ENCODE measurements at places on chromosomes 6 and 20.
A peak's percentile ranks its signal among the peaks of the same experiment; 100 is the strongest.

- peak; percentile 31 for DNase-seq
Observed at GRCh38 chr6:37653933-37654565, 43.6 kb downstream of the MDGA1 start.

GRCh38 chr6:149079911-149080491 is 237.5 kb upstream of the TAB2 start:
- no peak for DNase-seq

DNA sequence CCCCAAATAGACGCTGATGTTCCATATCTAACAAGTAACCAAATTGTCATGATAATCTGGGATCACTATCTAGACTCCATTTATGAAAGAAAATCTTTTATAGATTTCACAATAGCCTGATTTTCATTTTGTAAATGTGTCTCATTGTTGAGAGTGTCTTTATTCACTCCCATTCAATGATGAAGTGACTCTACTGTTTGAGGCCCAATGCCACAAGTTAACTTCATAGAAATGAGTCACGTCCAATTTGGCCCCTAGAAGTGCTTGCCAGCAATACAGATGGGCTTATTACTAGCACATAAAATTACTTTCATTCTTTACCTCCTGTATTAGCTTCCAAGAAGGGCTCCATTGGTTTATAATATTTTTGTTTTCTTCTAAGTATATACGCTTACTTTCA is 6.3 kb downstream of the IPCEF1 start:
- DNase-seq, result no peak

GRCh38 chr6:26156850-26157250 is 69.6 kb downstream of the HFE start:
- DNase-seq, result peak; percentile 78

DNA sequence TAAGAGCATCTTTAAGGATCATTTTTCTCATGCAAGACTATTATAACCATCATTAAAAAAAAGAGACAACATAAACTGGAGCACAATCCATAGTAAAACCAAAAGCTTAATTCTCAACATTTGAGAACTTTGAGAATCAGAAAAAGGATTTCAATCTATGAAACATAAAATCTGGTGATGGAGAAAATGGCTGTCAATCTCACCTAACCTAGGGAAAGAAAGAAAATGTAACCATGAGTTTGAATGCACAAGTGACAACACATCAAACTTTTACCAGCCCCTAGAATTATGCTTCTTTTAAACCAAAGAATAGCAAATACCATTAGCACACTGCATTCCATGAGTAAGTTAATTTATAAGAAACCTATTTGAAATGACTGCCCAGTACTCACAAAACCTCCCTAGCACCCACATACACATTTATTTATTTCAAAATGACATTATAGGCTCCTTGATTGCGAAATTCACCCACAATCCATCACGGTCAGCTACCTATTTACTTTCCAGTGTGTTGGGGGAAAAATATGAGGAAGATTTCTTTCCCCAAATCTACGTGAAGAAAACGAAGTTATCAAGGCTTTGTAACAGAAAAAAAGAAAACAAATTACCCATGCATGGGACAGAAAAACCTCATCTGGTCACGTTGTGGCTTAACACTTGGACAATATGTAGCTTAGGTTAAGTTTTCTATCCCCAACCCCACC is 828 bp downstream of the ASCC3 start:
- no peak for DNase-seq

- DNase-seq, result no peak
Observed at GRCh38 chr6:96766769-96767168, 70.5 kb downstream of the GPR63 start.

- DNase-seq, result no peak
Observed at GRCh38 chr6:53730767-53731166, 64.0 kb upstream of the LRRC1 start.
